A549 treated with ZK216348 at 1 μM for 4 hours (cell line): ENCODE measurements at places on chromosomes 5 and 9. TPM values are rescaled to one million over a fixed set of nuclear protein-coding genes. Genes with fewer than 3 reads are reported as not detected.

Gene SKIC3
- 16.9 to 26.0 TPM (median 24.0 TPM) in 5 replicates for total RNA-seq

Gene UBTD2
- 10.1 to 19.0 TPM (median 14.1 TPM) in 5 replicates for total RNA-seq

Gene WNK2
- 3.1 to 7.9 TPM (median 7.8 TPM) in 5 replicates for total RNA-seq

Gene IL13
- total RNA-seq: 0.13 TPM in 1 of 5 replicates, not detected in the others

Gene TLX3
- not detected in 5 replicates for total RNA-seq

Gene IFNK
- not detected in 5 replicates for total RNA-seq

Gene FGFR4
- 10.3 to 26.0 TPM (median 25.5 TPM) in 5 replicates for total RNA-seq

Gene PCA3
- not detected in 5 replicates for total RNA-seq

Gene FBP1
- total RNA-seq: 0.11 to 0.15 TPM (median 0.13 TPM) in 3 of 5 replicates, not detected in the others
